NCI-H774 (cell line): ENCODE measurements at places on chromosomes 1 and 21.

GRCh38 chr1:230682882-230683610, 30.9 kb downstream of the AGT start:
- DNase-seq: no peak

DNA sequence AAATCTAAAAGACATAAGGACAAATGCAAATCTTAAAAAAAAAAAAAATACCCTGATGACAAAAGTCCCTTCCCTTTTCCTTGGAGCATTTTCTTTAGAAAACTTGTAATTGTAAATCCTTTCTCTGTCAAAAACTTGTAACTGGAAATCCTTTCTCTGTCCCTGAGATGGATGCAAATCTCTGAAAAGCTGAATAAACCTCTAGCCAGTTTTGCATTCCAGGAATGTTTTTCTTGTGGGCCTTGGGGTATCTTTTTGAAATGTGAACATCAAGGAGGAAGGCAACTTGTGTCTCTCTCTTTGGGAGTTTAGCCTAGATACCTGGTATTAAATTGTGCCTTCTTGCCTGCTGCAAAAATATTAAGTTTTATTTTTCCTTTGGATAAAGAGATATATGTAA, 305.3 kb downstream of the KCNT2 start:
- DNase-seq: no peak

GRCh38 chr1:10236405-10237156, 26.2 kb downstream of the KIF1B start:
- DNase-seq: no peak

GRCh38 chr1:192485692-192486436, 89.7 kb upstream of the RGS1 start:
- DNase-seq: peak; percentile 22

DNA sequence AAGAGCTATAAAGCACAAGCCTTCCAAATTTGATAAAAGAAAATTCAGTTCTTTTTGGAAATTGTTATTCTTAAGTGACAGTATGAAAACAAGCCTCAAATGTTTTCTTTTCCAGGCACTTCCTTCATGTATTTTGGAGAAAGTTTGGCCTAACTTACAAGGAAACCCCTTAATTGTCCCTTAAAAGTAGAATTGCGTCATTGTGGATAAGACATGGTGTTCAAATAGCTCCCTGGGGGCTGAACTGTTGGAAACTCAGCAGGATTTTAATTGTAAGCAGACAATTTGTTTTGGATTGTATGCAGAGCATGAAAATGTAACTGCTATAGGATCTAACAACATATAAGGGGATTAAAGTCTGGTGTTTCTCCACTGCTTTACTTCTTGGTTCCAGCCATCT, 35.4 kb upstream of the FGGY start:
- DNase-seq: no peak

DNA sequence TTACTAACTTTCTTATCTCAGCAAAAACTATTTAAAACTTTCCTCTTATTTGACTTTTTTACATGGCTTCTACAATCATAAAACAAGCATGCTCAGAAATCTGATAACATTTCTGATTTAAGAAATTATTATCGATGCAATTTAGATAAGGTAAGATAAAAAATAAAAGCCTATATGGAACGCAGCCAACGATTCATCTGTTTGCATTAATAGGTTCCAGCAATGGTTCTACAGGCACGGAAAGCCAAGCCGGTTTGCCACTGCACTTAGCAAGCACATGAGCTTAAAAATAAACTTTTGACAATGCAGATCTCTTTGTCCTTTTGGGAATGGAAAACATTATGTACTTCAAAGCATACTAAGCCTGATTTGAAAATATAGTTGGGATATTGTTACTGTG, 77.5 kb upstream of the KCNK2 start:
- DNase-seq: no peak
